Suprapubic skin (tissue), 4 donors: ENCODE measurements at places on chromosomes 2 and 18. TPM values are rescaled to one million over a fixed set of nuclear protein-coding genes. Genes with fewer than 3 reads are reported as not detected.

DNA sequence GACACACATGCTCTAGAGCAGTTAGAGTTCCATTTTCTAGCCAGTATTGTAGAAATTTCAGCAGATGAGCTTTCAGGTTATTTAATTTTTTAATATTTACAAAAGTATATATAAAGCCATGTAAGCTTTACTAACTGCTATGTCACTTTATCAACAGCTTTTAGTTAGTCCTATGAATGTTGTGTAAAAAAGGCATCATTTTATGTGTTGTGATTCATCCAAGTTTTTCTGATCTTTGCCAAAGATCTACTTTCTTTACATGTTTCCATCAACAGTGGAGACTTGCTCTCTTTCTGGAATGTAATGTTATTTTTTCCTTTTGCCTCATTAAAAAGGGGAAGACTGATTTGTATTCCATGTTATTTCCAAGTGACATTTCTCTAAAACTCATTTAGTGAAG lies 125.2 kb upstream of the TFPI start:
- no peak for DNase-seq

- no peak for DNase-seq
These were observed 18.7 kb upstream of the SIX3 start for GRCh38 chr2:44922776-44923175.

DNA sequence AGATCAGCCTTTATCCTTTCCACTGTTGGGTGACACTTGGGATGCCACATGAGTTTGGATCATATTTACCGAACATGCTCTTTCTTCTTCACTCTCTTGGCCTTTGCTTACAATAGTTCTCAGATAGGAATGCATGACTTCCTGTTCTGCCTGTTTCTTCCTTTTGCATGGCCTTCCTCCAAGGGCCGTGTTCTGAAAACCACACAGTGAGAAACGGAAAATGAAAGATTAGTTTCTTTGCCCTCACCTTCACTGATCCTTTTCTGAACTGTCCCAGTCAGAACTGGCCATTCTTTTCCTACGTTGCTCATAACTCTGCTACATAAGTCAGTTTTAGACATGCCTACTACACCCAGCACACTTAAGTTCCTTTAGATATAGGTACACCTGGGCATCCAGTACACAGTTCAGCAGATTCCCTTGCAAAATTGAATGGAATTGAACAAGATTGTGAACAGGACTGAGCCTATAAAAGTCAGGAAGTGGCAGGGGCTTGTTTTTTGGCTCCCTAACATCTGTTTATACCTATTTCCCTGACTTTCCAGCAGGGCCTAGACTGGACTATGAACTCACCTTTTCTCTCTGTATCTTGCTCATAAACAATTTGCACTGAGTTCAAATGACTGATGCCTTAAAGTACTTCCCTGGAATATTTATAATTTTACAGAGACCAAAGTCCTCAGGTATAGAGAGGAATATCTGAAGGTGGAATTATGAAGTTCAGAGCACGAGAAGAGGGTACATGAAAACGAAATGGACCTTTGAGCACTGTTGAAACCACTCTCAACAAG lies 186.4 kb upstream of the ST6GAL2 start:
- DNase-seq, result no peak

DNA sequence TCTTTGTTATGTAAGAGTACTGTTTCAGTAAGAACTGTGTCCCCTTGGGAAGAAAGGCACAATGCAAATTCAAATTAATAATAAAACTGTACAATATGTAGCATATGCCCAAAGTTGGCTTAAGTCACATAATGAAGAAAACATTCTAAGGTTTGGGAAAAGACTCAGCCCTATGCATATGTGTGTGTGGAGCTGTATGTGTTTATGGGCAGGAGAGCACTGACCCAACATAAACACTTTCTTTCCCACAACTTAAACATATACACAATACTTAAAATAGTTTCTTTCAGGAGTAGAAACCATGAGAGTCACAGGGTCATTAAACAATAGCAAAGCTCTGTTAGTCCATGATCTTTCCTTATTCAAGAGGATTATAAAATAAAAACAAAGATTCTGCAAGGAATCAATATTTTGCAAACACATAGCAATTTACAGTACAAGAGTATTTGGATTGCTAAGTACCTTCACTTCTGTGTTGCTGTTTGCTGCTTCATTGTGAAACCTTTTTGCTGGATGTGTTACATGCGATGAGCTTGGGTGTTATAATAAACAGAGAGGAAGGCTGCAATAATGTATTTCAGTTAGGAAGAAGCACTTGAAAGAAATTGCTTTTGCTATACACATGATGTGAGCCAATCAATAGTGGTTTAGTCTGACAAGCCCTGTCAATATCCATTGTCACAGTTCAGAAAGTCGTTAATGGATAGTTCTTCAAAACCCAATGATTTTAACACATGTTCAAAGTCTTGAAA lies 347.3 kb downstream of the ARHGAP15 start:
- DNase-seq, result no peak

DNA sequence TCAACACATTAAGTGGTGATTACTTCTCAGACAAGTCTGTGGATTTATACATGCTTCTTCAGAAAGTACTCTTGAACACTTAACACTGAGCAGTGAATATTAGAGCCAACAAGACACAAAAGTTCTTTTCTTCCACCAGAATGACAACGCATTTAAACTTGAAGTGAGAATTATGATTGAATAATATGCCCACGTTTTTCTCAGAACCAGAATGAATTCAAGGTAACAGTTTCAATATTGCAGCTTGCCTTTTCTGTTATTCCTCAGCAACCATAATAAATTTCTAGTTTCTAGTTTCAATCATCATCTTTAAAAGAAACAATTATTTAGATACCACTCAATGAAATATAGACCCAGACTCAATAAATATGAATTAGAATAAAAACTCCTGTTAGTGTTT lies 547.0 kb downstream of the NUP35 start:
- DNase-seq, result no peak

DNA sequence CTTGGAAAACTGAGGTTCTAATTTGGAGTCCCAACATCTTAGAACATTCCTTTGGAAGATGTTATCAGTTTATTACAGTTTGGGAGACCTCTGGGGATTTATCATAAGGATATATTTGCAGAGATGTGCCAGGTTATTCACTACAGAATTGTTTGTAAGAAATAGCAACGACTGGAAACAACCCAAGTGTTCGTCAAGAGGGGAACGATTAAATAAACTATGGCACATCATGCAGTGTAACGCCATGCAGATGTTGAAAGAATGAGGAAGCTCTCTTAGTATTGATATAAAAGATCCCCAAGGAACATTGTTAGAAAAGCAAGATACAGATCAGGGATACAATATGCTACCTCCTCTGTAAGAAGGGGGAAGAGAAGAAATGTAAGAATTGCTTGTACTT lies 210.6 kb downstream of the TMEM247 start:
- no peak for DNase-seq

DNA sequence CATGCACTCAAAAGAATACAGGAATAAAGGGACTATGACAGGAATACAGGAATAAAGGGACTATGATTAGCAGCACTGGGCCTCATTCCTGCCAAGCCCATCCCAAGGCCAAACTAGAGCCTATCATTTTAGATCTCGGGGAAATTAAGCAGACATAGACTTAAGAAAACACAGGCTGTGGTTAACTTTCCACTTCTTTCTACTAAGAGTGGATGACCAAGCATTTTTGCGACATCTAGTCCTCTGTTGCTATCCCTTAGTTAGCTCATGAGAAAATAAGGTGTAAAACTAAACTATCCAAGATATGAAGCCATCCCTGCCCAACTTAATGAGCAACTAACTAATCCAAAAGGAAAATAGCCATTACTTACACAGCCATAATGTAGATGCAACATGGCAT lies 5.9 kb downstream of the LYPD1 start:
- no peak for DNase-seq

DNA sequence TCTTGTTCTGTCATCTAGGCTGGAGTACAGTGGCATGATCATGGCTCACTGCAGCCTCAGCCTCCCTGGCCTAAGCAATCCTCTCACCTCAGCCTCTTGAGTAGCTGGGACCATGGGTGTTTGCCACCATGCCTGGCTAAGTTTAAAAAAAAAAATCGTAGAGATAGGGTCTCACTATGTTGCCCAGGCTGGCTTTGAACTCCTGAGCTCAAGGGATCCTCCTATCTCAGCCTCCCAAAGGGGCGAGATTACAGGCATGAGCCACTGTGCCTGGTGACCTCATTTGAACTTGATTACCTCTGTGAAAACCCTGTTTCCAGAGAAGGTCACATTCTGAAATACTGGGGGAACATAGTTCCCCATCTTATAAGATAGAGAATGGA lies 190.3 kb downstream of the NEDD4L start:
- no peak for DNase-seq

DNA sequence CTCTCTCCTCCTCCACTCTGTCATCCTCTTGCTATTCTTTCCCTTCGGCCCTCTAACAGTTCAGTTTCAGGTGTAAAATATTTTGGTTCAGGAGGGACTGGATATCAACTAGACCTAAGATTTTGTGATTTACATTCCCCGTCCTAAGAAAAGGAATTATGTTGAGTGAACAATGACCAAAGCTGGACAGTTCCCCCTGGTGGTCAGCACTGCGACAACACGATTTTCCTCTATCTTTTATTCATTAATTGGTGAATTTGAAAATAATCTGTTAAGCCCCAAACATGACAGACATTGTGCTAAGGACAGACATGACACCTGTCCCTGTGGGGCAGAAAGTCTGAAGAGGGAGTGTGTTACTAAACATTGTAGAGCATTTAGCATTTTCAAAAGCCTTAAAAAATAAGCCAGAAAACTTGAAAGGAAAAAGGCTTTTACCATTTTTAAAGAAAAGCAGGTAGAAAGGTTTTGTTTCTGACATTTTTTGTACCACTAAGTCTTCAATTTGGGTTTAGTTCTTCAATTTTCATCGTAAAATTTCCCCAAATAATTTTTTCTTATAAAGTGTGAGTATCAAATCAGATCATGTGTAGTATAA lies 28.4 kb upstream of the GTF2A1L start:
- no peak for DNase-seq

DNA sequence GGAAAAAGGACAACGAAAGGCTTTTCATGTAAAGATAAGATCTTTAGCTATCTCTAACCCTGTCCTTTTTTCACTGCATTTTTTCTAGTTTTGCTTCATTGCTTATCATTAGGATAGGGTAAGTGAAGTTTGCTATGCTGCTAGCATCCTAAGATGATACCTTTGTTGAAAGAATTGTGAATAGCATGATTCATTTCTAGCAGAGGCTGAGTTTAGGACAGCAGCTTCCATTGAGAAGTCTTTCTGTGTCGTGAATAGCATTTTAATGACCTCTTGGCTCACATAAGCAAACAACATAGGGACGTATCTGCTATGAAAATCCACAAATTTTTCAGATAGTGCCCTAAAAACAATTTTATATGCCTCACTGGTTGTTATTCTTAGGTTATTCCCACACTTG lies 36.4 kb upstream of the GAREM2 start:
- no peak for DNase-seq

GRCh38 chr2:126886916-126887280 lies 11.8 kb upstream of the TEX51 start:
- DNase-seq, result no peak

- DNase-seq, result no peak
These were observed 6.2 kb downstream of the PRKD3 start for GRCh38 chr2:37318401-37318800.

The CNDP2 gene
- total RNA-seq, result 67.6 TPM

The PID1 gene
- 9.9 TPM for total RNA-seq

The IL1RL1 gene
- 6.6 TPM for total RNA-seq

DNA sequence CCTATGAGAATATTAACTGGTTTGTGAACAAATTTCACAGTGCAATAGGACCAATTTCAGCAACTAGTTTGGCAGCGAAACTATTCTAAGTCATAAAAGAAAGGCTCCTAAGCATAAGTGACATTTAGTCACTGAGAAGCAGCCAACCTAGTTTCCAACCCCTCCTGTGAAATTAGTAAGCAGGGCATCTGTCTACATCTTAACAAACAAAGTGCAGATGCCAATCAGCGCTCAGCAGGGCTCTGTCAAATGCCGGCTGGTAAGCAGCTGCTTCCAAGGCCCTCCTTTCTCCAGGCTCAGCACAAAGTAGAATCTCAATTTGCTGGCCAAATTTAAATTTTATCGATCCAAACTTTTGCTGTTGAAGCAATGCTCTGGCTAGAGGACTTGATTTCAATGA lies 124.7 kb downstream of the ICOS start:
- DNase-seq, result no peak
